ENCODE measurements at places on chromosomes 4 and X. TPM values are rescaled to one million over a fixed set of nuclear protein-coding genes. Genes with fewer than 3 reads are reported as not detected.

DNA sequence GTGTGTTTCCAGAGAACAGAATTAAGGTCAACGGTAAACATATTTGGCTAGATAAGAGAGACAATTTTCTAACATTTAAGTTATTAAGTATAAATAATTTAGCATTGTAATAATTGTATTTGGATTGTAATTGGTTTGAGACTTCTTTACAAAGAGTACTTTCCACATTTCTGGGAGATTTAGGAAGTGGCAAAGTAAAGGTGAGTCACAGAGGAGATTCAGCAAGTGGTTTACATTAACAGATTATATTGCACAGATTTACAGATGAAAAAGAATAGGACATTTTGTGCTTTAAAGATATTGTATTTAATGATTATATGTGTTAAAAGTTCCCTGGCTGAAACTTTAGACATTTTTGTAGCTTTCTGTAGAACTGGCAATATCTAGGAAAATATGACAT is 584.4 kb upstream of the AADAT start:
- no peak for DNase-seq
- no peak overlapping the region for H3K4me3 ChIP-seq
- no peaks in the 10 kb centered on the region for H3K36me3 ChIP-seq
- H3K27me3 ChIP-seq, result no peaks in the 10 kb centered on the region
- peaks cover 12% of the 10 kb centered on the region for H3K4me1 ChIP-seq
- H3K27ac ChIP-seq, result no peak overlapping the region

DNA sequence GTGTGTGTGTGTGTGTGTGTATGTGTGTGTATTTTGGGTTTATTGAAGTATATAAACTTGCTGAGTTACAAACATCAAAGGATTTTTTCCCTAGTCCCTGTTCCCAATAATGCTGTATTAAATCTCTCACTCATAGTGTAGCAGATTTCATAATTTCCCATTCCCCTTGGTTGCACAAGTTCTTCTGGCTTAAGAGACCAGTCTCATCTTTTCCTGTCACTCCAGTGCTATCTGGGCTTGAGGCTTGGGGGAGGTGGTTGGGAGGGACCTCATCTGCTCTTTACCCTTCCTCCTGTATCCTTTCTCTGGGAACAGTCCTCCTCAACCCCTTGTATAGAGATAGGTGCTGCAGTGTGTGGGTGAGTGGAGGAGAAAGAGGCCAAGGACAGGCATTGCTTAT is 285.4 kb upstream of the BOD1L1 start:
- H3K27ac ChIP-seq, result no peak overlapping the region
- H3K4me3 ChIP-seq, result no peak overlapping the region
- peaks cover 11% of the 10 kb centered on the region for H3K4me1 ChIP-seq
- DNase-seq, result no peak
- no peaks in the 10 kb centered on the region for H3K36me3 ChIP-seq

GRCh38 chr4:147799986-147800555 is 68.2 kb downstream of the ARHGAP10 start:
- no peak overlapping the region for H3K27ac ChIP-seq
- no peaks in the 10 kb centered on the region for H3K36me3 ChIP-seq
- H3K4me3 ChIP-seq, result no peak overlapping the region

- no peak overlapping the region for H3K27ac ChIP-seq
- H3K27me3 ChIP-seq, result no peaks in the 10 kb centered on the region
- no peaks in the 10 kb centered on the region for H3K4me1 ChIP-seq
- no peak overlapping the region for H3K4me3 ChIP-seq
- DNase-seq, result no peak
These were observed 359.3 kb upstream of the GALNT7 start for GRCh38 chr4:172809319-172809718.

GRCh38 chr4:162782778-162783525 is 383.7 kb downstream of the NAF1 start:
- DNase-seq, result no peak
- no peak overlapping the region for H3K4me3 ChIP-seq
- no peak overlapping the region for H3K27ac ChIP-seq
- H3K27me3 ChIP-seq, result no peaks in the 10 kb centered on the region
- no peaks in the 10 kb centered on the region for H3K4me1 ChIP-seq
- H3K36me3 ChIP-seq, result no peaks in the 10 kb centered on the region

DNA sequence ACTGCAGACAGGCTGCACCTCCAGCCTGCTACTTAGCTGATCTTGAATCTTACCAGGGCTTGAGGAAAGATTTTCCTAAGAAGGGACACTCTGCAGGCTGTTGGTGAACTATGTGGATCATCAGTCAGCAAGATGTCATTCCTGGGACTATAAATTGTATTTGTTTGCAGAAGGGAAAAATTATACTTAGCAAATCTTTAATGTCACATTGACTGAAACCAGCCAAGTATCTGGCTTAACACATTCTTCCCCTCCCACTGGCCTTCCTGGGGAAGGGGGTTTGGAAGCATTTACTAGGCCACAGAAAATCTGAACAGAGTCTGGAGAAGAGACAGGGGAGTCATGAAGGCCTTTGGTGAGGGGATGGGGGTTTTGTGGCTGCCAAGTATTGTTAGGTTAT is 156.7 kb upstream of the EOLA2 start:
- H3K27ac ChIP-seq, result no peak overlapping the region
- peaks cover 8% of the 10 kb centered on the region for H3K4me1 ChIP-seq
- H3K36me3 ChIP-seq, result no peaks in the 10 kb centered on the region
- no peaks in the 10 kb centered on the region for H3K27me3 ChIP-seq
- DNase-seq, result no peak

DNA sequence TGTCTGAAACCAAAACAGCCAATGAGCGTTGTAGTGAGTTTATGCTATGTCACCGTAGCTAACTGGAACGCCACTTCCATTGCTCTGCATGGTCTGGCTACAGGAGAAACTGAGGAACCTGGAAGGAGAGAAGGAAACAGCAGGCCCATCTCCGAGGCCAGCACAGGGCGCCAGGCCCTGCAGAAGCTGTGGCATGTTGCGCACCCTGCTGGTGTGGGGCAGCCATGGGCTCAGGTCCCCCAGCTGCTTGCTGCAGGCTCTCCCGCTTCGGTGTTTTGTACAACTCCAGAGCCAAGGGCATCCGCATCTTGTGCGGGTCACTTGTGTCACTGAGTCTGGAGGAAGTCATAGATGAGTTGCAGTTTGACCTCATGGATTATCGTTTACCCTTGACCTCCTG is 89.2 kb downstream of the AFAP1 start:
- H3K4me1 ChIP-seq, result peaks cover 10% of the 10 kb centered on the region
- H3K36me3 ChIP-seq, result peaks cover 10% of the 10 kb centered on the region
- H3K4me3 ChIP-seq, result no peak overlapping the region
- no peaks in the 10 kb centered on the region for H3K27me3 ChIP-seq

The XAGE1A gene
- not detected for total RNA-seq

The KLKB1 gene
- total RNA-seq, result 2.9 TPM

The FGF13 gene
- total RNA-seq, result not detected

Data from Calu3 (cell line).